ENCODE measurements at places on chromosomes 5 and 9.

DNA sequence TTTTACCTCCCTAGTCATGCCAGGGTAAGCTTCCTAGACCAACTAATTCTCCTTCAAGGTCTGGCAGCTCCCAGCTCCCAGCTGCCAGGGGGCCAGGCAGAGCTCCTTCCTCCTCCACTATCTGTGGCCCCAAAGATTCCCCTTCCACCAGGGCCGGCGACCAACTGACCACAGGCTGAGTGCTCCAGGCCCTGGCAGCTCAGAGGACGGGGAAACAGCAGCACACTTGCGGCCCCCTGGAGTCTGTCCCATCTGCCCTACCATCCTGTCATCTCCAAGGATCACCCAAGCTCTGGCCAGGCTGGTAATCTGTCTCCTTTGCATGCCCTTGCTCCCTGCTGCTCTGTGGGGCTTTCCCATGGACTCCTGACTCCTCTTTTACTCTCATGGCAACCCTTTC lies 31.2 kb upstream of the BASP1 start:
- DNase-seq, result no peak

- DNase-seq, result no peak
Measured at GRCh38 chr5:175275097-175275496, 168.9 kb downstream of the DRD1 start.

DNA sequence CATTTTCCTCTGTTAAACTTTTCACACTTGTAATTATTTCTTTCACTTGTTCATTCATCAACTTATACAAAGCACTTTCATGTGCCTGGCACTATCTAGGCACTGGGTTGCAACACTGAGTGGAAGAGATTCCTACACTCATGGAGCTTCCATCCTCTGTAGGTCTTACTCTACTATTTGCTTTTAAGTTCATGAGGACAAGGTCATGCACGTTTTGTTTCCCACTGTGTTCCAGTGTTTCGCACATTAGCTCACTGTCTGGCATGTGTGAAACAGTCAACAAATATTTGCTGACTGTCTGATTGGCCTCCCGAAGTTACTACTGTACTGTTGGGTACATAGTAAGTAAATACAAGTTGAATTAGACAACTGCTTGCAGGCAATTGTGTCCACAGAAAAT lies 87.9 kb upstream of the IFNK start:
- no peak for DNase-seq

- no peak for DNase-seq
Measured at GRCh38 chr5:143010351-143010750, 240.2 kb downstream of the ARHGAP26 start.

DNA sequence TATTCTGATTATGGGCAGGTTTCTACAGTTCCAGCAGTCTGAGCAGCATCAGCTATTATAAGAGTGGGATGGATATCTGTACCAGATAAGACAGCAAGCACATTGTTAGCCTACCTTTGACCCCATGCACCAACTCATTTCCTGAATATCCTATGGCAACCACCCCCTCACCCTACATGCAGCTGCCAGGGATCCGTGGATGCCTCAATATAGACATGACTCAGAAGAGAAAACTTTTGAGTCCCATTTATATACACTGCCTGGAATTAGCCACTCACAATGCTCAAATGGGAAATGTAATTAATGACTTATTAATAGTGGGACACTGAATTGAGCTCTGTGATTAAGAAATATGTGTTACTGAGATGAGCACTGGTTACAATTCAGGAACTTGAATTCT lies 124.4 kb downstream of the SSBP2 start:
- no peak for DNase-seq
